ENCODE measurements at places on chromosomes 6 and 20. TPM values are rescaled to one million over a fixed set of nuclear protein-coding genes. Genes with fewer than 3 reads are reported as not detected.

DNA sequence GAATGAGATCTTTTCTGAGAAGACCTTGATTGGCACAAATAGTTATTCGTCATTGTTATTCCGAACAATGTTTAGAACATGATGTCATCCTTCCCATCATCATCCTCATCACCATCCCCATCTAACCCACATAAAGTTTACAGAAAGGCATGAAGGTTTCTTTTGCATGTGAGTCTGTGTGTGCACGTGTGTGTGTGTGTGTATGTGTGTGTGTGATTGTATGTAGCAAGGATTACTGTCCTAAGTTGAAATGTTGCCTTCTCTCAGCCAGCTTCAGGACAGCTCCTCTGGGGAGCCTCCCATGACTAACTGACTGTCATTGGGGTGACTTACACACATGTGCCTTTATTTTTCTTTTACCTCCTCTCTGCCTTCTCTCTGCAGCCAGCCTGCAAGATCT, 113.5 kb downstream of the SLC22A3 start:
- H3K4me1 ChIP-seq: no peaks in the 10 kb centered on the region
- H3K27ac ChIP-seq: no peak overlapping the region
- no peaks in the 10 kb centered on the region for H3K27me3 ChIP-seq

DNA sequence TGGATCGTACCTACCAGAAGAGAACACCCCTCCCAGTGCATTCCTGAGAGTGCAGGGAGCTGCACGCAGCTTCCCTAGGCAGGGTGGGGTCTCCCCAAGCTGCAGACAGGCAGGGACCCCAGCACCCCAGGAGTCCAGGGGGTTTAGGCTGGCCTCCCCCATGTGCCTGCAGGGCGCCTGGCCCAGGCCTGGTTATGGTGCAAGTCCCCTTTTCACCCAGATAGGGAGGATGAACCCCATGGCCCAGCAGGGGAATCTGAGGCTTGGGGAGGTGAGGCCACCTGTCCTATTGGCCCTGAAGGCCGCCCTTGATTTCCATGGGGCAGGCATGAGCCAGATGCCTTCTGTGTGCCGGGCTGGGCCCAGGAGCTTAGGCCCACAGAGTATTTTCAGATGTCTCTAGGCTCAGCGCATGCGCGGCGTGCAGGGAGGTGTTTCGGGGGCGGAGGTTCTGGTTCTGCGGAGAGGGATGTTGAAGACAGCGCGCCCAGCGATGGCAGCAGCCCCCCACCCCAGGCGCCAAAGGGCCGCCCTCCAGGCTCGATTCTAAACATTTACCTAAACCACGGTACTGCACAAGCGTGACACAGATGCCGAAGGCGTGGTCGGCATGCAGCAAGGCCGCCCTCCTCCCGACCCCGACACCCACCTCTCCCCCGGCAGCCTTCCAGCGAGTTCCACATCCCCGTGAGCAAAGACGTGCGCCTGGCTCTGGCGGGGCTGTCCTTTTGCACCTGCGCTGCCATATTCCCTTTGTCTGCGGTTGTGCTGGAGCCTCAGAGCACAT, 29.4 kb downstream of the COL20A1 start:
- peaks cover 3% of the 10 kb centered on the region for H3K27me3 ChIP-seq
- no peaks in the 10 kb centered on the region for H3K4me1 ChIP-seq
- DNase-seq: no peak
- no peak overlapping the region for H3K27ac ChIP-seq

Gene SLC26A8
- 0.17 TPM for total RNA-seq

Gene TMEM151B
- 0.67 TPM for total RNA-seq

Gene GNRH2
- total RNA-seq: not detected

Data from adrenal gland (tissue), 19 donors.